Right lobe of liver (tissue), 6 donors: ENCODE measurements at places on chromosomes 5 and 9. TPM values are rescaled to one million over a fixed set of nuclear protein-coding genes. Genes with fewer than 3 reads are reported as not detected.

GRCh38 chr5:66697796-66698564 is 101.8 kb downstream of the MAST4 start:
- no peak for DNase-seq

Gene DNAJC25
- 19.1 TPM for total RNA-seq

DNA sequence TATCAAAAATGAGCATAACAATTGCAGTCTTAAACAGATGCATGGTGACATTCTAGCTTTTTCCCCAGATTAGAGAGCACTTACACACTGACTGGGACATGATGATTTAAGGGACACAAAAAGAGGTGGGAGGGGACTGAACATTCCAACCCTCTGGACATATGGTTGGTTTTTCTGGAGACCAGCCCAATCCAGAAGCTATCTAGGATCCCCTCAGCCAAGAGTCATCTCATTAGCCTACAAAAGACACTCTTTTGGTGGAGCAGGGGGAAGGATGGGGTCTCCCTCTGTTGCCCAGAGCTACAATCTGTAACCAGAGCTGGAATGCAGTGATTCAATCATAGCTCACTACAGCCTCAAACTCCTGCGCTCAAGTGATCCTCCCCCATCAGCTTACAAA is 97.3 kb upstream of the IQGAP2 start:
- no peak for DNase-seq

DNA sequence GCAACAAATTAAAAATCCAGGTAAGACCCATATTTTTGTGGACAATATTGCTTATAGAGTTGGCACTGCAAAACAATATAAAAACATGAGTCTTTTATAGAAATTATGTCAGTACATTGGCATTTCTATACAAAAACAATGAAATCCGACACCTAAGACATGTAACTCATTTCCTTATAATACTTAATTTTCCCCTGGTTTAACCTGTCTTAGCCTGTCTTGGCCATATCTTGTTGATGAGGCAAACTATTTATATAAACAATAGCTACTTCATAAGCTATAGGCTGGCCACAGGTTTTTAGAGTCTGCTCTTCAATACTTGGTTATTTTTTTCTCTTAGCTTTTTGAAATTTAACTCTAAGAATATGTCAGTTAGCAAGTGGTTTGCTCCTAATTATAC is 44.7 kb upstream of the IZUMO3 start:
- no peak for DNase-seq

DNA sequence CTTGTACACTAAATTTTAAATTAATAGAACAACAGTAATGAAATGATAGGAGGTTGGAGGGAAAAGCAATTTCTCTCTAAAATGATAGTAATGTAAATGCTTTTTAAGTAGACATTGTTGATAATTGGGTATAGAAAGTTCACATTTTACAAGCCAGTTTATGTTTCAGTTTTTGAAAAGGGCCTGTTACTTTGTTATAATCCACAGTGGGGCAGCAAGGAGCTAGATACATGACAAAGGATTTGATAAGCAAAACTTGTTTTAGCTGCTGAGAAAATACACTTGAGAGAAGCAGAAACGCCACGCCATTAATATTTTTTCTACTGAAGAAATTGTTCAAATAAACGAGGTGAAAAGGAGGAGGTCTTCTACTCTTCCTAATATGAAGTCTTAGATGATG is 30.2 kb downstream of the SREK1 start:
- no peak for DNase-seq

Gene RHOBTB3
- 41.4 TPM for total RNA-seq

GRCh38 chr9:133252301-133253020 is 22.5 kb downstream of the ABO start:
- DNase-seq = no peak

Gene LPAR1
- 1.1 TPM for total RNA-seq

GRCh38 chr9:108069991-108070390 is 580.4 kb upstream of the KLF4 start:
- DNase-seq = no peak

- DNase-seq = no peak
Observed at GRCh38 chr5:116404792-116405191, 169.8 kb downstream of the SEMA6A start.

GRCh38 chr5:56838409-56839039 is 23.2 kb downstream of the MAP3K1 start:
- DNase-seq = no peak
